ENCODE measurements at places on chromosomes 3 and 15.
A peak's percentile ranks its signal among the peaks of the same experiment; 100 is the strongest.

DNA sequence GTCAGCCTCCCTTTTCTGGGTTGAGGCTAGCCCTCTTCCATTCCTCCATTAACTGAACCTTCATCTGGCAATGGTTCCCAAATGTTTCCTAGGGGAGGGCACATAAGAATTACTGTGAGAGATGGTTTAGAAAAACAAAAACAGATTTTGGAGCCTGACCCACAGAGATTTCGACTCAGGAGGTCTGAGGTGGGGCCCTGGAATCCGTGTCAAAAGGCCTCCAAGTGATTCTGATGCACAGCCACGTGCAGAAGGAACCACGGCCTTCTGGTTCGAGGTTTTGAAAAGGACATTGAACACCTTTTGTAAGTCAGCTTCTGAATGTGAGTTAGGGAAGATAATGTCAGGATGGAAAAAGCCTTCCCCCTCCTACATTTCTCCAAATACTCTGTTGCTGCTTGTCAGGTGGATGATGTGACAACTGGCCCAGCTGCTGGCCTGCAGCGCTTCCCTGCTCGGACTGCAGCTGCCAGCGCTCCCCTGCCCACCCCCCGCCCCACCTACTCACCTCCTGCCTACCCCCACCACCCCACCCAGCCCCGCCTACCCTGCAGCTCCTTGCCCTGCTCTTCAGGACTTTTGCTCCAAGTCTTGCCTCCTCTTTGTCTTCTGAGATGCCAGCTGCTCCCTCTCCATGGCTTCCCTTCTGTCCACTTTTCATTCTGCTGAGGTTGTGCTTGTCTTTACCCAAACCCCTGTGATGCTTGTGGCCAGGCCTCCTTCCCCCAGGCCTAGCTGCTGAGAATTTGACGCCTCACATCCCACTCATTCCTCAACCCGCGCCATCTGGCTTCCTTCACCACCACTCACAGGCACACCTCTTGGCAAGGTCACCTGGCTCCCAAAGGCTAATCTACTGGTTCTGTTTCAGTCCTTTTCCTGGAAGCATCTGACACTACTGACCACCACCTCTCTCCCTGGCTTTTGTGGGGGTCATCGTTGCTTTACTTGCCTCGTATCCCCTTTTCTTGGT lies 6.6 kb downstream of the EHD4 start:
- DNase-seq = no peak

GRCh38 chr3:194702545-194702944 lies 16.9 kb downstream of the FAM43A start:
- no peak for DNase-seq

DNA sequence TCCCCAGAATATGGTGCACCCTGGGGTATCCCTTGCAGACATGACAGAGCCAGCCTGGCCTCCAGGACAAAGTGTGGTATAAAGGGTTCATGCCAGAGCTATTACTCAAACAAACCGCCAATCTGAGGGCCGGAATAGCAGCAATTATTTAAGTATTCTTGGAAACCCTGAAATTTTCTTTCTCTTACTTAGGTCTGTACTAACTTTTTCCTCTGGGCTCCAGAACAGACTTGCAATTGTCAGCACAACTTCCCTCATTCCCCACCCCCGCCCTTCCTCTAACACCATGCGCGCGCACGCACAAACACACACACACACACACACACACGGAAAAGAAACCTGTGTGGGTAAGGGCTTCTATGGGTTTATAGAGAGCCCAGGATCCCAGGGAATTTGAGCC lies 56.3 kb downstream of the ISG20 start:
- DNase-seq = no peak

DNA sequence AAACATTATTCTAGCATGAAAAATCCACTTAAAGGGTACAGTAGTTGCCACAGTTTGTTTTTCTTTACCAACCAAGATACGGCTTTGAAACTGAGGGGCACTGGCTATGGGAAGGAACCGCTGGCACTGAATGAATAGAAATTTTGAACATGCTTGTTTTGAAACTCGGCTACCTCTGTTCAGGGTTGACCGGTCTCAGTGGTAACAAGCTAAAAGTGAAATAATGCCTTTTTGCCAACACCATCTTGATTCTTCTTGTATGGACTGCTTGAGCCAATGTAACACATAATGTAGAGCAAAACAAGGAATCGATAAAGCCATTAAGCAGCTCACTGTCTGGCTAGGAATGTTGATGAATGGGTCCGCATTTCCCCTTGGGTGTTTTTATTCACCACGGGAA lies 36.5 kb downstream of the PTPRG start:
- DNase-seq = no peak

- DNase-seq = no peak
These were observed 52.8 kb downstream of the UBE3A start for GRCh38 chr15:25385986-25386385.

GRCh38 chr3:189331002-189331418 lies 159.2 kb downstream of the TPRG1 start:
- DNase-seq = no peak

DNA sequence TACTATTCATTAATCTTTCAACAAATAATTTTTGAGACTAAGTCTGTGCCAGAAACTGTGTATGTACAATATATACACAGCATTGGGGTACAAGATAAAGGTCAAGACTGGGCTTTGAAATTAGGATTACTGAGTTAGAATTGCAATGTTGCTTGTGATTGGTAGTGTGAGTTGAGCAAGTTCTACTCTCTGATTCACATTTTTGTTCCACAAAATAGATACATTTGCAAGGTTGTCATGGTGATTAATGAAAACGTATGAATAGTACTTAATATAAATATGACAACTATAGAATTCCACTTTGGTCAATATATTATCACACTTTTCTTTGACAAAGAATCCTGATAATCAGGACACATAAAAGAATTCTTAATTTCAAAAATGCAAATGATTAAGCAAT lies 314.6 kb downstream of the GBE1 start:
- DNase-seq = no peak

DNA sequence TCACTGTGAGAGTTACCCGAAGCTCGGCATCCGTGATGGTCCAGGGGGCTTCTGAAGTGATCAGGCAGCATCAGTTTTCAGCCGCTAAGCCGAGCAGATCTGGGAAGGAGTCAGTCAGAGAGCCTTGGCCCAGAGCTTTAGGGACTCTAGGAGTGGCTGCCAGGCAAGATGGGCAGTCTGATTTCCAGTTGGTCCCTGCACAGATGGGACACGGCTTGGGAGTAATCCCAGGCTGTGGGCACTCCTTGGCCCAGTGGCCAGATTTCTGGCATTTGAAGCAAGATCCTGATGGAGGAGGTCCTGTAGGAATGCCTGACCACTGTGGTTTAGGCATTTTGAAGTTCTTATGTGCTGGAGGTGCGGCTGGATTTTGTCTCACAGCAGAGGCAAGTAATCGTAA lies 10.5 kb upstream of the IP6K2 start:
- no peak for DNase-seq

DNA sequence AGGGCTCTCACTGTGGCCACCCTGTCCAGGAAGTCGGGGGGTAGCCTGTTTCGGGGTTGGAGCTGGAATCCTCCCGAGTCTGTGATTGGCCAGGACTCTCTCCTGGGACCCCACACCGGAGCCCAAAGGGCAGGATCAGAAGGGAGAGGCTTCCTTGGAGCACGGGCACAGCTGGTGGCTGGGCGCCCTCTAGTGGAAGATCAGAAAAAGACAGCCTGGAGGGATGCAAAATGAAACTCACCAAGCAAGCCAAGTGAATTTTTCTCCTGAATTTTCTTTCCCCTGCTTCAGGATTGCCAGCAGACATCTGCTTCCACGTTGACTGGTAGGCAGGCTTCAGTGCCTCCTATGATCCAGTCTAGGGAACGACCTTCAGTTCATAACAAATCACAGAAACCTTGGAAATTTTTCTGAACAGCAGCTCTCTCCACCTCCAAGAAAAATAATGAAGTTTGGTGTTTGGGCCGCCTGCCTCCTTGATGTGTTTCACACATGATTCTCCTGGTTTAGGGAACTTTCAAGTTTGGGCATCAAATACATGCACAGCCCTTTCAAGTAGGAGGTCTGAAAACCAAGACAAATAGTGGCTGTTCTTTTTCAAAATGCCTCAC lies 224.6 kb downstream of the VPS13C start:
- peak; percentile 73 for DNase-seq

DNA sequence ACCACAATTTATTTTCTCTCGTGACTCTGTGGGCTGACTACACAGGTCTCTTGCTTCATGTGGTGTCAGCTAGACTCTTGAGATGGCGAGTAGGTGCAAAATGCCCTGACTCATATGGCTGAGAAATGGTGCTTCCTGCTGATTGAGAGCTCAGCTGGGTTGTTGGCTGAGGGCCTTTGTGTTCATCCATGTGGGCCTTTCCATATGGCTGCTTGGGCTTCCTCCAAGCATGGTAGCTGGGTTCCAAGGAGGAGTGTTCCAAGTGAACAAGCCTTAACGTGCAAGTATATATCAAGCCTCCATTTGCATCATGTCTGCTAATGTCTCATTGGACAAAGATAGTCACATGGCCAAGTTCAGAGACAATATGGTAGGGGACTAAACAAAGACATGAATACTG lies 164.0 kb downstream of the PDCD6IP start:
- no peak for DNase-seq

GRCh38 chr15:70650567-70651302 lies 112.6 kb downstream of the UACA start:
- DNase-seq = no peak

DNA sequence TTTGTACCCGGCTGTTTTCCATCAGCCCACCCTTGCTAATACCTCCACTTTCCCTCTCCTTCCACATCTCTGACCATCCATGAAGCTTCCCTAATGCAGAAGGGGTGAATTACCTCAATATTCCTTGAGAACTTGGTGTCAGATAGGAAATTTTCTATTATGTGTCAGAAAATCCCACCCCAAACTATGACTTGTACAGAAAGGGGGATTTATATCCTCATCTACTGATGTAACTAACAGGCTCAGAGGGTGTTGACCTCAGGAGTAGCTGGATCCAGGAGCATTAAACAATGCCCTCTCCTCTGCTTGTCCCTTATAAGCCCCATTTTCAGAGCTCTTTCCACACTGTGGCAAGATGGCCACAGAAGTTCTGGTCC lies 242.8 kb upstream of the TLE3 start:
- no peak for DNase-seq

- DNase-seq = no peak
These were observed 52.9 kb downstream of the PGBD4 start for GRCh38 chr15:34154725-34155204.

GRCh38 chr3:39668420-39668819 lies 141.0 kb upstream of the MYRIP start:
- peak; percentile 29 for DNase-seq

GRCh38 chr15:100463515-100463914 lies 65.2 kb downstream of the CERS3 start:
- no peak for DNase-seq

DNA sequence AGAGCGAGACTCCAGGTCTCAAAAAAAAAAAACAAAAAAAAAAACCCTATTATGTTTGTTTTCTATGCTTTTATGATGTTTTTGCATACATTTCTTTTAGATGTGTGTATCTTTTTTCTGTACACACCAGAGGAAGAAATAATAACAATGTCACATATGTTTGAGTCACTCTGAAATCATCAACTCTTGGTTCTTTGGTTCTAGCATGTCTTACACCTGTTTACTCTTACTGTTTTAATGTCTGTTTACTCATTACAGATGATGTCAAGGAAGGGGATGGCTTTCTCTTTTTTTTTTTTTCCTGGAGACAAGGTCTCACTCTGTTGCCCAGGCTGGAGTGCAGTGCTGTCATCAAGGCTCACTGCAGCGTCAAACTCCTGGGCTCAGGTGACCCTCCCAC lies 24.1 kb downstream of the RHOA start:
- DNase-seq = no peak

DNA sequence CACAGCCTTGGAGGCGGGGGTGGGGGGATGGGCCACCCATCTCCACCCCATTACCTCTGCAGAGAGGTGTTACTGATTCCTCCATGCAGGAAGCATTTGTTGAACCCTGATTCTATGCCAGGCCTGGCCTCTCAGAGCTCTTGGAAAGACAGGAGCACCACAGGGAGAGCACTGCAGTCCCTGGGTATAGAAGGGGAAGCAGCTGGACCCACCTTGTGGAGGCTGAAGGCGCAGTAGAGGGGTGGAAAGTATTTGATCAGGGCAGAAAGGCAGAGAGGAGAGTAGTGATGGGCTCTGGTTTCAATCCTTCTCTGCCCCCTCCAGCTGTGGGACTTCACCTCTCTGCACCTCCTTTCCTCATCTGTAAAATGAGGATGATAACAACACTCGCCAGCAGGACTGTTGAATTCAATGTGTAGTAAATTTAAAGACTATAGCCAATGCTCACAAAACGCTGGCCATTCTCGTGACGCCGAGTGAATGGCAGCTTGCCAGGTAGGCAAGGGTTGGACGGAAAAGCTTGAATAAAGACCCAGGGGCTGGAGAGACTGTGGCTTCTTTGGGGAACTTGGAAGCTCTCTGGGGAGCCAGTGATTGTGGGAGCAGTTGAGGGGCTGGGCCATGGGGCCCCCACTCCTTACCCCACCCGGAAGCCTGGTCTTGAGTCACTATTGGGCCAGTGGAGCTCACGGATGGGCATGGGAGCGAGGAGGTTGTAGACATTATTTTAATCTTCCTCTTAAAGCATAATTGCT lies 8.0 kb upstream of the CCDC33 start:
- no peak for DNase-seq

- DNase-seq = no peak
These were observed 79.2 kb downstream of the SRGAP3 start for GRCh38 chr3:9169956-9170850.

GRCh38 chr15:61483599-61483998 lies 254.5 kb upstream of the RORA start:
- no peak for DNase-seq

DNA sequence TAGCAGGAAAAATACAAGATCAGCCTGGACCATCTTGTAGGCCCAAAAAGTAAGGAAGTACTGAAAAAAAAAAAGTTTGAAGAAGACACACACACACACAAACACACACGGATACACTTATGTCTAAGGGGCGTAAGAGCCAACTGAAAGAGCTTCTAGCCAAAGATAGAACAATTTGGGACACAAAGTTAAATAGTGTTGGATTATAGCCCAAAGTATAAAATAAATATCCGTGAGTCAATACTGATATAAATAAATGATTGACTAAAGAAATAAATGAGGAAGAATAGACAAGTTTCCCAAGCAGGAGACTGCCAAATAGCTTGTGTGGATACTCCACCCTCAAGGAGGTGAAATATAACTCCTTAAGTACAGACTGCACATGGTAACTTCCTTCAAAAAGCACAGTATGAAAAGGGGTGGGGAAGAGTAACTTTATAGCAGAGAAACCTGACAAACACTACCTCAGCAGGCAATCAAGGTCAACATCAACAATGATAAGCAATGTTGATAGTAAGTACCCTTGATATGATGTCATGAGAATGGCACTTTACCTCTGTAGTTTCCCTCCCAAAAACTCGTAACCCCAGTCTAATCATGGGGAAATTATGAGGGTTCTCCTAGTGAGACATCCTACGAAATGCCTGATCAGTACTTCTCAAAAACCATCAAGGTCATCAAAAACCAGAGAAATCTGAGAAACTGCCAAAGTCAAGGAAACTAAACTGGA lies 187.3 kb upstream of the ATP11B start:
- no peak for DNase-seq

DNA sequence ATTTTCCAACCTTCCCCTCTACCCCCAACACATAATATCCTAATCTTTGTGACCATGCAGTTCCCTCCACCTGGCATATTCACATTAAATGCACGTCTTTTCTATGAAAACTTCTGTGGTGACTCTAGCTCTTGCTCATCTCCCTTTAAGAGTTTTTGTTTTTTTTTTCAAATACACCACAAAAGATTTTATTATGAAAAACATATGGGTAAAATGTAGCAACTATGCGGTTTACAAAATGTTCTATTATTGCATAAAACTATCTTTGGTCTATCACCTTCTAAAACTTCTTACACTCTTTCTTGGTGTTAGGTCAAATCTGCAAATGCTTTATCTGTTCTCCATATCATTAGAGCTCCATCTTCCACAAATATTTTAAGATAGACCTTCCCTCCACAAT lies 38.6 kb upstream of the ADGRG7 start:
- DNase-seq = no peak
